Endodermal cell (in vitro differentiated cells): ENCODE measurements at places on chromosomes 5 and 9. TPM values are rescaled to one million over a fixed set of nuclear protein-coding genes. Genes with fewer than 3 reads are reported as not detected.

Gene ORM2
- total RNA-seq: 0.80 to 0.84 TPM in 2 of 3 replicates, not detected in the other

DNA sequence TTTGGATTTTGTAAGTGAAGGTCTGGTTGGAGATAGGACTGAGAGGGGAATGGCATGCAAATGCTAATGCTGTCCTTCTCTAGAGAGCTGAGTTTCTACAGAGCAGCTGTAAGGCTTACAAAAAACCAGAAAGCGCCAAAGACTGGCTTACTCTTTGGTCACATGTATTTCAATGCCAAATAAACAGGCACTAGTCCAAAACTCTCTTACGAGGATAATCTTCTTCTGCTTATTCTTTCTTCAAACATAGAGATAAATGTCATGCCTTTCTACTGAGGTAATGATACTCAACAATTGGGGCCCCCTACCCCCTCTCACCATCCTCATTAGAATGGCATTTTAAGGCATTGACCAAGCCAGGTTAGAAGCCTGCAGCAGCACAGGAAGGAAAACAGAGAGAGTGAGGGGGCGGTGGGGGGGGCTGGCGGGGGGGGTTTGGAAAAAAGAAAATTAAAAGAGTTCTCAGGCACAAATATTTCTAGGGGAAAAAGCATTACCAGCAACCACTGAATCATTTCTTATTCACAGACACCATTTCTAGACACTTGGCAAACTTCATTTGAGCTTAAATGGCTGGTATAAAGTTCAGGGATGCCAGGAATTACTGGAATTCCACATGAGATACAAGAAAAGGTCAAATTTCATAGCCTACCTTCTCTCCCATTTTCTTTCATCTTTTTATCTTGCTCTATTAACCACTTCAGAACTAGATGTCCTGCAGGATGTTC, 34.0 kb downstream of the PUM3 start:
- peak; percentile 78 for DNase-seq
- H3K27ac ChIP-seq: peak overlapping the region; percentile 83
- peaks cover 26% of the 10 kb centered on the region for H3K4me1 ChIP-seq
- peak overlapping the region; percentile 37 for H3K4me3 ChIP-seq
- H3K27me3 ChIP-seq: no peaks in the 10 kb centered on the region

- no peak for DNase-seq
- H3K4me1 ChIP-seq: no peaks in the 10 kb centered on the region
- H3K27me3 ChIP-seq: no peaks in the 10 kb centered on the region
- H3K4me3 ChIP-seq: no peak overlapping the region
- no peaks in the 10 kb centered on the region for H3K36me3 ChIP-seq
These were observed 60.3 kb upstream of the DAB2 start for GRCh38 chr5:39485079-39485478.

- no peak overlapping the region for H3K27ac ChIP-seq
- H3K4me1 ChIP-seq: no peaks in the 10 kb centered on the region
- no peak for DNase-seq
- no peak overlapping the region for H3K4me3 ChIP-seq
- H3K36me3 ChIP-seq: no peaks in the 10 kb centered on the region
These were observed 21.2 kb upstream of the WDR41 start for GRCh38 chr5:77513321-77513720.

GRCh38 chr5:81866994-81867393, 104.8 kb upstream of the ATG10 start:
- no peak overlapping the region for H3K4me3 ChIP-seq
- no peaks in the 10 kb centered on the region for H3K27me3 ChIP-seq
- DNase-seq: peak; percentile 51
- no peaks in the 10 kb centered on the region for H3K36me3 ChIP-seq
- H3K27ac ChIP-seq: no peak overlapping the region
- peaks cover 13% of the 10 kb centered on the region for H3K4me1 ChIP-seq

- H3K36me3 ChIP-seq: no peaks in the 10 kb centered on the region
- peak overlapping the region; percentile 85 for H3K27ac ChIP-seq
- H3K4me3 ChIP-seq: no peak overlapping the region
- peak; percentile 65 for DNase-seq
- peaks cover 13% of the 10 kb centered on the region for H3K4me1 ChIP-seq
These were observed 1.1 kb downstream of the HRCT1 start for GRCh38 chr9:35906923-35907699.

Gene LCN1
- not detected in 3 replicates for total RNA-seq

Gene PCDHA13
- total RNA-seq: 0.47 to 1.4 TPM (median 1.2 TPM) in 3 replicates

GRCh38 chr9:76658510-76659231, 105.6 kb upstream of the PCA3 start:
- no peaks in the 10 kb centered on the region for H3K27me3 ChIP-seq
- no peak overlapping the region for H3K27ac ChIP-seq
- H3K4me1 ChIP-seq: peaks cover 4% of the 10 kb centered on the region
- no peaks in the 10 kb centered on the region for H3K36me3 ChIP-seq
- no peak overlapping the region for H3K4me3 ChIP-seq

Gene RHOBTB3
- 421 and 432 TPM in 2 replicates for total RNA-seq
